Thyroid gland (tissue), 4 donors: ENCODE measurements at places on chromosomes 13 and 19. TPM values are rescaled to one million over a fixed set of nuclear protein-coding genes. Genes with fewer than 3 reads are reported as not detected.
A peak's percentile ranks its signal among the peaks of the same experiment; 100 is the strongest.

GRCh38 chr13:110379905-110380341, 72.8 kb downstream of the COL4A2 start:
- DNase-seq, result no peak

GRCh38 chr19:4316956-4317355, 12.6 kb downstream of the FSD1 start:
- DNase-seq, result no peak

GRCh38 chr19:3274942-3275582, 50.6 kb downstream of the CELF5 start:
- DNase-seq, result no peak

DNA sequence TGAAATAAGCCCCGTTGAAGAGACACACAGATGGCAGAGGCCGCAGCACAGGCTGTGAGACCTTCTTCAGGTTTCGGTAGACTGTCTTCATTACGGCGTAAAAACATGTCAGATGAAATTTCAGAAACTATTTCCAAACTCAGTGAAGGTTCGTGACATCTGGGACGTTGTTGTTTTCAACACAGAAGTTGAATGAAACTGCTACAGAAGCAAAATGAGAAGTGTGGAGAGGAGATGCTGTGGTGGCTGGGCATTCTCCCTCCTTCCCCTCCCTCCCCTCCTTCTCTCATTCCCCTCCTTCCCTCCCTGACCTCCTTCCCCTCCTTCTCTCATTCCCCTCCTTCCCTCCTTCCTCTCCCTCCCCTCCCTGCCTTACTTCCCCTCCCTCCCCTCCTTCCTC, 113.6 kb downstream of the ATP11A start:
- no peak for DNase-seq

DNA sequence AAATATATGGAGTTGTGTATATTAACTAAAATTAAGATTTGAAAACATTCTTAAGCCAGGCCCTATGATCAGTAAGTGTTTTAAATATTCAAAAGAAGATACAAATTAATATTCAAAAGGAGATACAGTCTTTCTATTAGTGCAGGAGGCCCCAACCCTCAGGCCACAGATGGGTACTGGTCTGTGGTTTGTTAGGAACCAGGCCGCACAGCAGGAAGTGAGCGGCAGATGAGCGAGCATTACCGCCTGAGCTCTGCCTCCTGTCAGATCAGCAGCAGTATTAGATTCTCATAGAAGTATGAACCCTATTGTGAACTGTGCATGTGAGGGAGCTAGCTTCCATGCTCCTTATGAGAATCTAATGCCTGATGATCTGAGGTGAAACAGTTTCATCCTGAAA, 232.9 kb downstream of the FOXO1 start:
- DNase-seq, result no peak

- DNase-seq, result no peak
These were observed 843 bp downstream of the ANO8 start for GRCh38 chr19:17333611-17334413.

DNA sequence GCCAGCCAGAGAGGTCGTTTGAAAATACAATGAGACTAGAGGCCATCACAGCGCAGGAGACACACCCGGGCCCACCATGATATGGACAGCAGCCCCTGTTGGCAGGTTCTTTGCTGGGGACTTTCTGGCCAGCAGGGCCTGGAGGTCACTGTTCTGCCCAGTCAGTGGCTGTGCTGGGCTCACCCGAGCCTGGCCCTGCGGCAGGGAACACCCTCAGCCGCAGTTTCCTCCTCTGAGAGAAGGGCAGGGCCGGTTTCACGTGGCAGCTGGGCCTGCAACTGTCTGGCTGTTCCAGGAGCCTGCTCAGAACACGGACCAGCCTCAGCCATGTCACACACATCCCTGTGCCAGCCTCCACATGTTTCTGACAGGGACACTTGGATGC, 39.4 kb downstream of the ADPRHL1 start:
- no peak for DNase-seq

DNA sequence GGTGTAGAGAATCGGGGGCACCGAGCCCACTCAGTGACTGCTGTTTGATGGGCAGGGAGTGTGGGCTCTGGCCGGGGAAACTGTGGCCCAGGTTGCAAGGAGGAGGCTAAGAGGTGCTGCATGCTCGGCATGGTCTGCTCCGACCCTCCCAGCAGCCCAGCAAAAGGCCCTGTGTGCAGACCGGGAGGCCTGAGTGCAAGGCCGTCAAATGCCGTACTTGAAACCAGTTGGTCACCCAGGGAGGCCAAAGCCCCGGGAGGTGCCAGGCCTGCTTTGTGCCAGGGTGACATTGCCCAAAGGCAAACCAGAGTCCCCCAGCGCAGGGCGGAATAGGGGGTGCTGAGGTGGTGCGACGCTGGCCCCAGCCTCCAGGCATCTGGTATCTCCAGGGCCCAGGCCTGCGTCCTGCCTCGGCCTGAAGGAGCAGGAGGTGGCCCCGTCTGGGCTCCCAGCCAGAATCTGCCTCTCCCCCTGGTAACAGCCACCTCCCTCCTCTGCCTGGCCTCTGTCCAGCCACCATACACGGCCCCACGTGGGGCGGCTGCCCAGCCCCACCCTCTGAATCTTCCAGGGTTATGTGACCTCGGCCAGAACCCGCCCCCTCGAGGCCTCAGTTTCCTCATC, 4.0 kb downstream of the PIK3R2 start:
- peak; percentile 97 for DNase-seq

GRCh38 chr13:32423592-32423991, 4.3 kb downstream of the N4BP2L1 start:
- no peak for DNase-seq

DNA sequence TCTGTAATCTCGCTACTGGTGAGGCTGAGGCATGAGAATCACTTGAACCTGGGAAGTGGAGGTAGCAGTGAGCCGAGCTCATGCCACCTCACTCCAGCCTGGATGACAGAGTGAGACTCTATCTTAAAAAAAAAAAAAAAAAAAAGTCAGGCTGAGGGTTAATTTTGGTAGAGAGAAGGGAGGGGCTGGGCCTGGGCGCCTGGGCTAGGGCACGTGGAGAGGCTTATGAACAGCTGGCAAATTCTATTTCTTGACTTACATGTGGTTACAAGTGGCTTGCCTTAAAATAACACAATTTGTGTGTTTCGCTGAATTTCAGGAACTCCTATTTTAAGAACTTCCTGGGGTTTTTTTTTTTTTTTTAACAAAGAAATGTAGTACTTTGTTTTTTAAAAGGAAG, 47.6 kb upstream of the MAP3K10 start:
- peak; percentile 52 for DNase-seq

- DNase-seq, result no peak
These were observed 38.0 kb downstream of the ARHGEF18 start for GRCh38 chr19:7386769-7387168.

DNA sequence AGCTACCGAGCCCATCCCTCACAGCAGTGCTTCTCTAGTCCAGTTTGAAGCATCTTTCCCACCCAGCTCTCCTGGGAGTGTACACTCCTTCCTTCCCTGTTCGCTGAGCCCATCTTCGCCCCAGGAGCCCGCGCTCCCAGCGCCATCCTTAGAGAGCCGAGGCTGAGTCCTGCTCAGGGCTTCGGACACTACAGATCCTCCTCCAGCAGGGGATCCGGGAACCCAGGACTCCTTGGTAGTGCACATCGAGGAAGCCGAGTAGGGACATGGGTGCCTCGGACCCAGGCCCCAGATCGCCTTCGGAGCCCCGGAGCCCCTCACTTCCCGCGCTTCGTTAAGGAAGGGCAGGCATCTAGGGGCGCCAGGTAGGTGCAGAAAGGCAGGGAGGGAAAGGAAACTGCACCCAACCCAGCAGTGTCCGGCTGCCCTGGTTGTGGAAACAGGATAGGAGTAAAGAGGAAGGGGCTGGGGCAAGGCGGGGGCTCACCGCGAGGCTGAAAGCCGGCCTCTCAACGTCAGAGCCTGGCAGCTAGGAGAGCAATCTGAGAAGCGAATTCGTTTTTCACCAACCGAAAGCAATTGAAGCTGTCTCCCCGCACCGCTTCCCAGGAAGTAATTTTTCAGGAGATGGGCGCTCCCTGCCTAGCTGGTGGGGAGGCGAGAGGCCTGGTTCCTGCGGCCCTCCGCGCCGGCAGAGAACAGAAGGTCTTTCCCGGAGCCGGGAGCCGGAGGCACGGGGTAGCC, 1.0 kb downstream of the PDX1 start:
- no peak for DNase-seq

DNA sequence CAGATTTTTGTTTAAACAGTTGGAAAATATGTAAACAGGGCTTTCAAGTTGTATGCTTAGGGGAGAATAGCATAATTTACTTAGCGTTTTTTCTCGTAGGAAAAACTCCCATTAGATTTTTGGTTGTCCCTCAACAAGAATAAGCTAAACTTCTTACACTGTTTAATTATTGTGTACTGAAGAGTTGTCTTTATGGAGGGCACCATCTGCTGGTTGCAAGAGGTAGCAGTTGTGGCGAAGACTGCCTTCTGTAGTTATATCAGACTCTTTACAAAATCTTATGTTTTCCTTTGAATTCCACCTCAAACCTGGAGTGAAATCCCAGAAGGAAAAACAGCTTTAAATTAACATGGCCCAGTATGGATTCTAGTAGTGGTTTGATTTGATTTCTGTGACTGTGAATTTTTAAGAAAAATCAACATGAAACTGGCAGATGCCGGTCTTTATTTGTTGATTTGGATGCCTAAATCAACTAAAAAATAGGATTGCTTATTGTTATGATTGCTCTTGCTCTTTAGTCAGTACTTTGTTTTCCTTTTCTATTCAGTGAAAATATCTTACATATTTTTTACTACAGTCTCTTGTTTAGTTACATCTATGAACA, 53.4 kb downstream of the PDS5B start:
- peak; percentile 54 for DNase-seq

DNA sequence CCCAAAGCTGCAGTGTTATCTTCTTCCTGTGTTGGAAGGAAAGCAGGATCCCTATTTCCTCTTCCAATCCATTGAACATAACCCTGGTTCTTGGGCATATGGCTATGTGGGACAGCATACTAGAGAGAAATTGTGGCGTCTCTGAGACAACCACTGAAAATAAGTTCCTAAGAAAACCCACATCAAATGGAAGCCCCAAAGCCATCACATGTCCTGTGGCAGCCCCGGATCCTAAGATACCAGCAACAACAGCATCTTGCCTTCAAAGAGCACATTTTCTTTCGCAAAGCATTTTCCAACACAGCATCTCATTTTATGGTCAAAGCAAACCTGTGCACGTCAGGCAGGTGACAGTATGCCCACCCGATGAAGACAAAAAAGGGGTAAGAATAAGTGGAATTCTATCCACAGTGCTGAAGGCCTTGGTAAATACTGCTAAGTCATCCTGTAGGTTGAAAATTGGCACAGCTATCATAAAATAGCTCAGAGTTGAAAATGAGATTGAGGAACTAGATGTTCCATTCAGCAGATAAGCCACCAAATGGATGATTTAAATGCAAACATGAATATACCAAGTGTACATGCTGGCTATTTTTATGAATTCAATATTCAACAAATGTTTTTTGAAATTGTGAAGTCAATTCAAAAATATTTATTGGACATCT, 232.2 kb downstream of the DLEU7 start:
- no peak for DNase-seq

DNA sequence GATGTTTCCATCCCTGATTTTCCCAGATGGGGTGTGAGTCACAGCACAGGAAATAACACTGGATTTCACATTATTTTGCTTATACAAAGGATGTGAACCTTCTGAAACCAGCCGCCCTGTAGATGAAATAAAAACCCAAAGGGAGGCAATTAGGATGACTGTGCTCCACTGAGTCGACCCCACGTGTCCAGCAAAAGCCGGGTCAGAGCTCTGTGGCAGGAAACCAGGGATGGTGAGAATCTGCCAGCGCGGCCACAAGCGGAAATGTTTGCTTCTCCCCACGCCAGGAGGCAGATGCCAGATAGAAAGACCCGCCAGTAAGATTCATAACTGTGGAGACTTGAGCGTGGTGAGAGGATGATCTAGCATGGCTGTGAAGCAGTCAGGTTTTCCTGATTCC, 764.4 kb downstream of the LIG4 start:
- DNase-seq, result peak; percentile 9

The PSG7 gene
- total RNA-seq, result not detected

The CD33 gene
- total RNA-seq, result 0.54 TPM
